Activated CD4-positive, CD25-positive, alpha-beta regulatory T cell treated with anti-CD3 and anti-CD28 coated beads, Interleukin-2, amount 50 U/mL, for 72 hours (primary cell): ENCODE measurements at places on chromosomes 1 and 21.

DNA sequence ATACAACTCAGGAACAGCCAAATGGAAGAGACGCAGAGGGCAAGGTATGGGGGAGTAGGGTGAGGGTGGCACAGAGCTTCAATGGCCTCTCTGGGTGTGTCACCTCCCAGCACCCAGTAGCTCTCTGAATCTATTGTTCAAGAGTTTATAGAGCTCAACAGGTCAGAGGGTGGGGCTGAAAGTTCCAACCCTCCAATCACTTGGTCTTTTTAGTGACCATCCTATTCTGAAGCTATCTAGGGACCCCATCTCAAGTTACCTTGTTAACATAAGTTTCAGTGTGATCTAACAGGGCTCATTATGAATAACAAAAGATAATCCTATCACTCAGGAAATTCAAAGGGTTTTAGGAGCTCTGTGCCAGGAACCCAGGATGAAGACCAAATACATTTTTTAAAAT lies 31.2 kb upstream of the ZNF697 start:
- DNase-seq, result no peak

DNA sequence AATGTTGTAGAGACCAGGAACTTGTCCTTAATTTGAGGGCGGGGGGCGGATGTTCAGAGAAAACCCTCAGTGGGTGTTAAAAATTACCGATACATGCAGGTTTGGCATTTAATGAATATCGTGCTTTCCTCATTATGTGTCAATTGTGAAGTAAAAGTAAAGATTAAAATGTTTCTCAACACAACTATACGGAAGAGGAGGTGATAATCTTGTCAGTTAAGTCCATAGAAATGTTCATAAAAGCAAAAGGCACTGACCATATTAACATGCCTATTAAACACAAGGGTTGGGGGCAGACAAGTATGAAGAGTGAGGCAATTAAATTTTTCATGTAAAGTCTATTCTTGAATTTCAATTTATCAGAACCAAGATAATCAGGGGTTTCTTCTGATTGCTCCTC lies 1.3 kb downstream of the BRINP3 start:
- no peak for DNase-seq

DNA sequence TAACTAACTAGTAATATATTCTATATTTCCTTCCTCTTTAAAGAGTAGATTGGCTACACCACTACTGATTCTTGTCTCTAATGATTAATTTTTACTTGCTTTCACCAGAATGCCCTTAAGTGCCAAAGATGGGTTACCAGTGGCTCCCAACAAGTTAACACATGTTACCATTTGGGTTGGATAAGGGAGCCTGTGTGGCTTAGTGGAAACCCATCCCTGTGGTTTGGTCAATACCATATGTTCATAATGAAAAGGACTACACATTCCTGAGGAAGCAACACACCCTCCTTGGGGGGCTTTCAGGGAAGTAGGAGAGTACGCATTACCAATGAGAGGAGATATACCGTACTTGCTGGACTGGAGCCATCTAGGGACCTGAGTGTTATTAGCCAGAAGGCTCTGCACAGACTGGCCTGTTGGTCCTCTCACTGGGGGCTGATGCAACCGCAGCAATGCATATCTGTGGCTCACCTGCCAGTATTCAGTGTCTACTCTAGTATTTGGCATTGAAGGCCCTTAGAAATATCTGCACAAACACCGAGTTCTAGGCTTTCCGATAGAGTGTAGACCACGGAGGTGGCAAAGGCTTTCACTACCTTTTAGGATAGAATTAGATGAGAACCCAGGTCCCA lies 29.3 kb upstream of the PLXNA2 start:
- DNase-seq, result no peak

GRCh38 chr1:215932558-215932957 lies 365.5 kb downstream of the KCTD3 start:
- no peak for DNase-seq

- DNase-seq, result no peak
Observed at GRCh38 chr1:99537886-99538617, 107.9 kb upstream of the PALMD start.
